Large intestine (tissue), 12 donors: ENCODE measurements at places on chromosomes 16 and 17.
A peak's percentile ranks its signal among the peaks of the same experiment; 100 is the strongest.

GRCh38 chr16:25614716-25615265 lies 77.0 kb upstream of the HS3ST4 start:
- DNase-seq, result no peak

DNA sequence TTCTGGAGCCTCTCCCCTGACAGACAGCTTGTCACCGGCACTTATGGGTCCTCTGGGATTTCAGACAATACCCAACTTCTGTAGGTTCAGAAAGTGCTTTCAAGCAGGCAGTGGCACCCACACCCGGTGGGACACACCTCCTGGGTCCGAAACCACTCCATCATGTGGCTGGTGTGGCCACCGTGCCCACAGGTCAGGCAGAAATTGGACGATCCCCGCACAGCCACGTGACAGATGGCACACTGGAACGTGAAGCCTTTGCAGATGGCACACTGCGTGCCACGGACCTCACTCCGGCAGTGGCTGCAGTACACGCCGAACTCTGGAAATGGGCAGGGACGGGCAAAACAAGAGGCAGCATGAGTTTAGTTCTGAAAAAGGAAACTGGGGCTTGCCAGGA lies 99.5 kb upstream of the FA2H start:
- DNase-seq, result no peak

DNA sequence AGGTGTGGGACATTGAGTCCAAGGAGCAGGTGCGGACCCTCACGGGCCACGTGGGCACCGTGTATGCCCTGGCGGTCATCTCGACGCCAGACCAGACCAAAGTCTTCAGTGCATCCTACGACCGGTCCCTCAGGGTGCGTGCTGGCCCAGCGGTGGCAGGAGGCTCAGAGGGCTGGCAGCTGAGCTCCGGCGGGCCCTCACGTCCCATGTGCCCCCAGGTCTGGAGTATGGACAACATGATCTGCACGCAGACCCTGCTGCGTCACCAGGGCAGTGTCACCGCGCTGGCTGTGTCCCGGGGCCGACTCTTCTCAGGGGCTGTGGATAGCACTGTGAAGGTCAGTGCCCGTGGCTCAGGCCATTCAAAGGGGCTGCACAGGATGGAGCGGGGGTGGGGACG lies 20.4 kb downstream of the CASKIN1 start:
- no peak for DNase-seq

DNA sequence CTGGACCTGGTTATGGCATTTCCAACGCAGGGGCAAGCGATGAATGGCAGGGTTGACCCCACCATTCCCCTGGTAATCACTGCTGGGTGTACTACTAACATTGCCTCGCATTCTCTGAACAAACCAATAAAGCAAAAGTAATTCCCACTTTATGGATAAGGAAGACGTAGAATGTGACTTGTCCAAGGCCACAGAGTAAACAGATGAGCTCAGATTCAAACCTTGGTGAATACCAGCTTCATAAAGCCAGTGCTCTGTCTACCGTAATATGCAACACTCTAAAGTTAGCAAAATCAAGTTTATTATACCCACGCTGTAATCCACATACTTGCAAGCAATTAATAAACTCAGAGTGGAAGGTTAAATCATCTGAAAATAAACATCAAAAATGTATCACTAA lies 59.6 kb downstream of the ANKFY1 start:
- DNase-seq, result no peak

- no peak for DNase-seq
Observed at GRCh38 chr16:57240851-57241250, 4.2 kb upstream of the ARL2BP start.

DNA sequence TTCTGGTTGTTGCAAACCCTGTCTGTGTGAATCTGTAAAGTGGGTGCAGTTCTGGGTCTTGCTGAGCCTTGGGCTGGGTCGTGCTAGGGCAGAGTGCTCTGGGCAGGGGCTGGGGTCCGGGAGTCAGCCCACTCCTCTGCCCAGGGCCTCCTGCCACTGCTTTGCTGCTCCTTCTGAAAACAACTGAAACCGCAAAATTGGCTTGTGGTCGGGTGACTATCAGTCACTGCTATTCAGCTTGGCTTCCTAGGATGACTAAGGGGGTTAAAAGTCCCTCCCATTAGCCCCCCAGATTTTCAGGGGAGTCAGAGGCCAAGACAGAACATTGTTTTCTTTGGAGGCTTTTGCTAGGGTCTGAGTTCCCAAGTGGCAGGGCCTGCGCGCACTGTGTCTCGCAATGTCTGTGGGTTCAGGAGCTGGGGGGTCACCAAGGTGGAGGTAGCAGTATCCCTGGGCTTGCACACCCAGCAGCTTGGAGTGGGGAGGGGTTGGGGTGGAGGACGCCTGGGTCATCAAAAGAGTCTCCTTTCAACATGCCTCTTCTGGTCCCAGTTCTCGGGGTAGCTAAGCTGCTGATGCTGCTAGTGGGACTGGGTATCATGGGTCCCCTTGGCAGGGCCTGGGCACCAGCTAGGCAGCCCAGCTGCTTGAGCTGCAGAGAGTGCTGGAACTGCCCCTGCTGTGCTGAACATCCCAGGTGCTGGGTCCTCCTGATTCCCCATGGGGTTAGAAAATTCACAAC lies 13.5 kb upstream of the TBX21 start:
- no peak for DNase-seq

GRCh38 chr17:17942846-17943245 lies 29.4 kb downstream of the TOM1L2 start:
- no peak for DNase-seq

DNA sequence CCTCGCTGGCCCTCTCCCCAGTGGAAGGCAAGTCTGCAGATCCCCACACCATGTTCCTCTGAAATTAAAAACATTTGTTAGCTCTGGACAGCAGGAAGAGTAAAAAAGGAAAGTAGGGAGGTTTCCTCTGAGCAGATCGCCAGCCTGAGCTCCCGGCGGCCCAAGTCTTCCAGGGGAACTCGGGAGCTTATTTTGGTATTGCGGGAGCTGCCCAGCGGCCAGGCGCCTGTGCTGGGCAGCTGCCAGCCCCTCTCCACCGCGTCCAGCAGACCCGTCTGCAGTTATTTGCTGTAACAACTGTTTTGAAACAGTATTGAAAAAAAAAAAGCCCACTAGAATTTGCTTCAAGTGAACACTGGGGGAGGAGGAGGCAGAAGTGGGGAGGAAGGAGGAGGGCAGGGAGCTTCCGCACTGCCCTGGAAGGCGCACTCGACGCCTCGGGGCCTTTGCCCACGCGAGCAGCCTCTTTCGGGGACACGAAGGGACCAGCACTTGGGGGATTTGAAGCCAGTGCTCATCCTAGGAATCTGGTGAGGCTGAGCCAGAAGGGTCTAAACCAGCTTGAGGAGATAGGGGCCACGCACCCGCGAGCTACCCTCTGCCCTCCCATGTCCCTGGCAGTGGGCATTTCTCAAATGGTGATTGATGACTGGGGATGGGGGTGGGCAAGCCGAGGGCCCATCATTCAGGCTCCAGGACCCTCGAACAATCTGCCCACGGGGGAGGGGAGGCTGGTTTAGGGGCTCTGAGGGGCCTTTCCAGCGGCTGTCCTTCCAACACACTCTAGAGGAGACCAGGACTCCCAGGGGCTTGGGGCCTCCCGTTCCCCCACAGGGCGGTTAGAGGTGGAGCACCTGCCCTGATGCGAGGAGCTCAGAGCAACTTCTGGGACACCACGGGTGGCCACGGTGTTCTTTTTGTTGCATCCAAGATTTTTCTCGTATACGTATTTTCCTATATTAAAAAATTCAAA lies 3.0 kb upstream of the BAHCC1 start:
- DNase-seq, result no peak

GRCh38 chr17:1095090-1095852 lies 84.5 kb downstream of the ABR start:
- DNase-seq, result no peak

- DNase-seq, result peak; percentile 86
Observed at GRCh38 chr16:71540-72401, 660 bp downstream of the RHBDF1 start.

DNA sequence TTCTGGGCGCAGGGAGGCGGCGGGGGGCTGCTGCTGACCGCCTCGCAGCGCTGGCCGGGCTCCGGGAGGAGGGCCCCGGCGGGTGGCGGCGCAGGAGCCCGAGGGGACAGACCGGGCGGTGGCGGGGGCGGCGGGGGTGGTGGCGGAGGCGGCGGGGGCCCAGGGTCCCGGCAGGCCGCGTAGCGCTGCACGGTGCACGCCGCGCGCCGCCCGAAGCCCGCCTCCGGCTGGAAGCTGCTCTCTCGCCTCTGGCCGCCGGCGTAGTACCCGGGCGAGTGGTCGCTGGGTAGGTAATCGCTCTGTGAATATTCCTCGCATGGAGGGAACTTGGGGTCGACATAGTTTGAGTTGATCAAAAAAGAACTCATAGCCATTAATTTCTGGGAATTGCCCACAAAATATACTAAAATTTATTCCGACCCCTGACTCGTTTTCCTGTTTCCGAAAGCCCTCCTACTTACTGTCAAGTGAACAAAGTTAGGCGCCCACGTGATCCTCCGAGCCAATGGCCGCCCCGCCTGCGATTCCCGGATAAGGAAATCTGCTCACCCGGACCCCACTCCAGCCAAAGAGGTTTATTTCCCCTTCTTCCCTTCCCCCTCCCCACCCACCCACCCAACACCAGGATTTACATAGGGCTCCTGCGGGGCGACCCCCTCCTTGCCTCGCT lies at the start of gene HOXB4:
Gene HOXB4 (minus strand): TSS at position 405 of the 670 bp plus-strand sequence. CDS start 31 bp downstream, at position 374.
- DNase-seq, result peak; percentile 55

GRCh38 chr16:83353241-83353640 lies 454.5 kb upstream of the HSBP1 start:
- DNase-seq, result no peak

GRCh38 chr16:15795615-15796014 lies 61.2 kb downstream of the MYH11 start:
- DNase-seq, result no peak

GRCh38 chr17:83065660-83066542 lies 13.5 kb upstream of the METRNL start:
- DNase-seq, result no peak

DNA sequence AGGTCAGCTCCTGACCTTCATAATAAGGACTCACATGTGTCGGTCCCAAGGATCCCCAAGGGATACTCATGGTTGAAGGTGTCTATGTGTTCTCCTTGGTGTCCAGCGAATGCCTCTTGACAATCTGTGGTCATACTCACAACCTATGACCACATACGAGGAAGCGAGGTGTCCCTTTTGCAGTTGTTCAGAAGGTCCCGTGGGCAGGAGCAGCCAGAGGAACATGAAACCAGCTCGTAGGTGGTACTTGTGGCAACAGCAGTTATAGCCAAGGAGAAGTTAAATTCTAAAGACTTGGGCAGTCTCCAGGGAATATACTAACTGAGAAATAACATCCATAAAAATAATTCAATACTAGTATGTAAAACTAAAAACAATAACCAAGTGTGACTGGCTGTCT lies 685.3 kb downstream of the WWOX start:
- DNase-seq, result no peak

- DNase-seq, result no peak
Observed at GRCh38 chr16:28554634-28555423, 1.1 kb downstream of the SGF29 start.

- DNase-seq, result no peak
Observed at GRCh38 chr16:51557670-51558069, 406.6 kb upstream of the SALL1 start.

- DNase-seq, result no peak
Observed at GRCh38 chr17:79117905-79118487, 43.4 kb downstream of the ENGASE start.
